ENCODE measurements at places on chromosomes 3 and 15.

DNA sequence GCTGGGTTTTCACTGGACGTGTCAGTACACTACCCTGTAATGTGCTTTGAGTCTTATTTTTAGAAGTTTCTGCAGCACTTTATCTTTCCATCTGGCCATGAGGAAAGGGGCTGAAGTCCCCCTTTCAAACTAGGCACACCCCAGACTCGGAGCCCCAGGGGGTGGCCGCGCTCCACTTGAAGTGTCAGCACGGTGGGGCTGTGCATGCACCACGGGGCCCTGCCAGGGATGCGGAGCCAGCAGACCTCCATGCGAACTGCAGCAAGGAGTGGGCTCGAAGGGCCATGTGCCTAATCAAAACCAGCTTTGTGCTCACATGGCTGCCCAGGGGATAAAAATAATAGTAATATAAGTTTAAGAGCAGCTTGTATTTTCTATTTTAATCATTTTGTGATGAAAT lies 100.9 kb upstream of the HACD2 start:
- no peak for DNase-seq

DNA sequence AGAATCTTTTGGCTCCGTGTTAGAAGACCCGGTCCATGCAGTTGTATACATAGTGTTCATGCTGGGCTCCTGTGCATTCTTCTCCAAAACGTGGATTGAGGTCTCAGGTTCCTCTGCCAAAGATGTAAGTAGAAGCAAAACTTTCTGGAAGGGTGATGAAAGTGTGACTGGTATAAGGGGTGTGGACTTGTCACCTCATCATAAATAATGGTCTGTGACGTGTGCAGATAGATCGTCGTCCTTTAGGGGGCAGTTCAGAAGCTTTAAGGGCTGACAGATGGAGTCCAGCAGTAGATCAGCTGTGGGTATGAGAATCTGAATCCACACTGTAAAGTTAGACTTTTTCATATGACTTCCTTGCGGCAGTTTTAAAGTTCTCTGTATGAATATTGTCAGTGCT lies 15.3 kb downstream of the SEC61A1 start:
- DNase-seq, result no peak

DNA sequence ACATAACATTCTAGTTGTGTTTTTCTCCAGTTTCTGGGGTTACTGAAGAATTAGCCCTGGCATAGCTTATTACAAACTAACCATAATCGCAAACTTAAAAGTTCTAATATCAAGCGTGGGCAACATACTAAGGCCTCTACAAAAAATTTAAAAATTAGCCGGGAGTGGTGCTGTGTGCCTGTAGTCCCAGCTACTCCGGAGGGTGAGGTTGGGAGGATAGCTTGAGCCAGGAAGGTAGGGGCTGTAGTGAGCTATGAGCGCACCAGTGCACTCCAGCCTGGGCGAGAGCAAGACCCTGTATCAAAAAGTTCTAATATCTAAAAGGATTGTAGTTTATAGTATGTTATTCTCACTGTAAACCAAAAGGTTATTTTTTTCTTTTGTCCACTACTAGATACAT lies 1.1 kb downstream of the OIP5 start:
- DNase-seq, result no peak

GRCh38 chr15:35252351-35252865 lies 167.3 kb upstream of the NANOGP8 start:
- no peak for DNase-seq

GRCh38 chr15:31392761-31393401 lies 66.2 kb downstream of the KLF13 start:
- DNase-seq, result no peak

- peak; percentile 15 for DNase-seq
Observed at GRCh38 chr3:71185733-71186455, 397.6 kb downstream of the FOXP1 start.

DNA sequence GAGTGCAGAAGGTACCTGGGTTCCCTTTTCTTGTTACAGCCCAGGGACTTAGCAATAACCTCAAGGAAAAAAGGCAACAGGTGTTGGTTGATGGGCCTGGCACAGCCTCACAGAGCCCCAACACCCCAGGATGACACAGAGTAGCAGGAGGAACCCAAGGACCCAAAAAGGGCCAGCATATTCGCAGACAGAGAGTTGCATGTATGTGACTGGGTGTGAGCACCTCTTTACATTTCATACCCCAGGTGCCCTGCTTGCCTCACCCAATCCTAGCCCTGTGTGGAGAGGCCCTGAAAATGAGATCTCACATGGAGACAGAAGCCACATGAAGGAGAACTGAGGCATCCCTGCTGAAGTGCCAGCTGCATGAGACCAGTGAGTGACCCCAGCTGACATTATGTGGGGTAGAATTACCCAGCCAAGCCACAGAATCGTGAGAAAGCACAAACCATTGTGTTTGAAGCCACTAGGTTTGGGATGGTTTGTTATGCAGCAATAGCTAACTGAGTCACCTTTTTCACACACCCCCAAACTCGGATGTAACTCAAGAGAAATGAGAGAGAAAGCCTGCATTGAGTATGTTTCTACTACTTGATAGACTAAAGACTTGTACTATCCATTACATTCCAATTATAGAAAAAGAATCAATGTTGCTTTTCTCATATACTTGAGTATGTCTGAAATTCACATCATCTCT lies 26.2 kb upstream of the HHATL start:
- DNase-seq, result no peak

DNA sequence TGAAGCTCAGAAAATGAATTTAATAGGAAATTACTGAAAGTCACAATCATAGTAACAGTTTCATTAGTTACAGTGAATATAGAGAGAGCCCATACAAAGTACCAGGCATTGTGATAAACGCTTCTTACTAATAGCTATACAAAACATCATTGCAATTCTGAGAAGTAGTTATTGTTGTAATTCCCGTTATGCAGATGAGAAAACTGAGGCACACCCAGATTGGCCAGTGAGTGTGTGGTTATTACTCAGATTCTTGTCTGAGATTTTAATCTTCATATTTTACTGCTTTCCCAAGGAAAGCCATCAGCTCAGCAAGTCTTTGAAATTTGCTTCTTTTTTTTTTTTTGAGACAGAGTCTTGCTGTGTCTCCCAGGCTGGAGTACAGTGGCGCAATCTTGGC lies 14.3 kb downstream of the FLNB start:
- DNase-seq, result no peak

DNA sequence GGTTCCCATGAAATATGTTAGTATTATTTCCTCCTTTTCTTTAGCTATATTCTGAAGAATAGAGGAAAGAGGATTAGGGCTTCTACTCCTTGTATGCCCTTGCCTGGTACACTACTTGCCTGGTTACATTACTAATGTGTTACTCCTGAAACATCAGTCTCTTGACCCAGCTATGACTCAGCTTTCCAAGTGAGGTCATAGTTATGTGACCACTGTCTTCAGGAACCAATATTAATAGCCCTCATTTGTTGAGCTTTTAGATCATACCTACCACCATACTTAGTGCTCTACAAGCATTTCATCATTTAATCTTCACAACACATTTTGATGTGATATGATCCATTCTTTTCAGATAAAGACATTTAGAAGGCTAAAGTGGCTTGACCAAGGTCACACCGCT lies 60.3 kb downstream of the CMSS1 start:
- DNase-seq, result no peak

DNA sequence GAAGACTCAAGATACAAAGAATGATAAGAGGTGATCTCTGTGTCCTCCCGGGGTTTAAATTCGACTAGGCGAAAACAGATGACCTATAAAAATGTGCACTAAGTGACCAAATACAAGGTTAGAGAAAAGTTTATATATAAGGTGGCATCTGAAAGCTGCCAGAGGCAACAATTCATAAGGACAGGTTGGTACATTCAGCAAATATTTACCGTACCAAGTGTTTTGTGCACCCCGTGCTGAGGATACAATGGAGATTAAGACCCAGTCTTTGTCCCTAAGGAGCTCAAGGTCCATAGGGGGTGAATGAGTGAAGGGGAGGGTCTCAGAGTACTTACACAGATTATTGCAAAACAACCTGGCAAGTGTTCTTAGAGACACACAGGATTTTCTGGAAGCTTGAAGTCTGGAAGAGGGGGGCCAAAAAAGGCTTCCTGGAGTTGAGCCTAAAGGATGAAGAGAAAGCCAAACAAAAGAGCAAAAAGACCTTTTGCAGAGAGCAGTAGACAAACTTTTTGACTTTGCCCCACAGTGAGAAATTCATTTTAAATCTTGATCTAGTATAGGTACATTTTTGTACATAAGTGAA lies 71.4 kb upstream of the LRIG1 start:
- no peak for DNase-seq

DNA sequence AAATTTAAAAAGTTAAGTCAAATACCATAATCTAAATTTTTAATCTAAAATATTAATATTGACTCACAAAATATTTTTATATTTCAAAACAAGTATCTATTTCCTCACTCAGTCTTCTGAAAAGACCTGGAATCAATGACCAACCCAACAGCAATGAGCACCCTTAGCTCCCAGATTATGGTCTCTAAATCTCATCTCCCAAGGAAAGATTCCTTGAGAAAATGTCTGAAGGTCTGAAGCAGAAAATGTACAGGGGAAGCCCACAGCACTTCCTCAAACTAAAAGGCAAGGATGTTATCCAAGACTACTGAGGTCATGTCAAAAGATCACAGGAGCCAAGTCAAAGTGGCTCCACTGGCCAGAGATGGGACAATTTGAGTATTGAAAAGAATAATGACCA lies 51.0 kb upstream of the SLCO2A1 start:
- DNase-seq, result no peak

- DNase-seq, result no peak
Observed at GRCh38 chr3:125156456-125156855, 56.1 kb downstream of the SLC12A8 start.

DNA sequence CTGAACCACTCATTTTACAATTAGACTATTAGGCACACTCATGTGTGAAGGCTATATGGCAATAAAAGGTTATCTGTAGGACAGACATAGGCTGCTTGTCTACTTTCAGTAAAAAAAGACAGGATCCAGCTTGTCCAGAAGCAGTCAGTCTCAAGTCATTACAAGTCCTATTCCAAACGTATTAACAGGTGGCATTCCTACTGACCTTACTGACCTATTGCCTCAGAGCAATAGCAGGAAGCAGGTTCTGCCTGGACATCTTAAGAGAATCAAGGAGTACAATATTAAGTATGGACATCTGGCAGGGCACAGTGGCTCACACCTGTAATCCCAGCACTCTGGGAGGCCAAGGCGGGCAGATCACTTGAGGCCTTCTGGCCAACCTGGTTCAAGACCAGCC lies 7.0 kb downstream of the CMTM6 start:
- no peak for DNase-seq

DNA sequence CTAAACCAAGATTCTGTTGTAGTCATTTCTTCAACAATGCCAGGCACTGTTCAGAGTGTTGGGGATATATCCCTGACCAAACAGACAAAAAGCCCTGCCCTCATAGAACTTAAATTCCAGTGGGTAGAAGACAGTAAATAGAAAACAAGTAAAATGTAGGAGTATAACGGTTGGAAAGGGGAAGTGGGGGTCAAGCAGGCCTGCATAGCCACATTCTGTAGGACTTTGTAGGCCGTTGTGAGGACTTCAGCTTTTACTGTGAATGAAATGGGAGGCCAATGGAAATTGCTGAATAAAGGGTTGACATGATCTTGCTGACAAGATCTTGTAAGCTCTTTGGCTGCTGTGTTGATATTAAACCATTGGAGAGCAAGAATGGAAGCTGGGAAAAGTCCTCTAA lies 1.8 kb downstream of the MRPS11 start:
- no peak for DNase-seq

DNA sequence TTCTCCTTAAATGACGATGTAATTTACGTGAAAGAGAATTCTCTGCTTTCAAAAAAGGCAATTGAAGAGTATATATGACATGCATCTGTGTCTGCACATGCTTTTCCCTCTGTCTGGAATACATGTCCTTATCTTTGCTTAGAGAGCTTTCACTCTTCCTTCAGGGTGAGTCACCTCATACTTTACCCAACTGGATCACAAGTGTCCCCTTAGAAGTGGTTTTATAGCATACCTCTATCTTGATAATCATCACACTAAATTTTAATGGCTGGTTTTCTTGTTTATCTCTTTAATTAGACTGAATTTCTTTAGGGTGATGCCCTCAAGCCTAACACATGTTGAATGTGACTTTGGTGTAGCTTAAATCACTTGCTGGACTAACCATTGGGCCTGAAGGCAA lies 178.9 kb downstream of the SV2B start:
- no peak for DNase-seq

GRCh38 chr15:101062471-101063171 lies 143.5 kb downstream of the LRRK1 start:
- DNase-seq, result no peak

GRCh38 chr3:40920041-40920440 lies 279.3 kb upstream of the CTNNB1 start:
- no peak for DNase-seq

GRCh38 chr3:33525232-33525631 lies 85.0 kb upstream of the UBP1 start:
- DNase-seq, result no peak

DNA sequence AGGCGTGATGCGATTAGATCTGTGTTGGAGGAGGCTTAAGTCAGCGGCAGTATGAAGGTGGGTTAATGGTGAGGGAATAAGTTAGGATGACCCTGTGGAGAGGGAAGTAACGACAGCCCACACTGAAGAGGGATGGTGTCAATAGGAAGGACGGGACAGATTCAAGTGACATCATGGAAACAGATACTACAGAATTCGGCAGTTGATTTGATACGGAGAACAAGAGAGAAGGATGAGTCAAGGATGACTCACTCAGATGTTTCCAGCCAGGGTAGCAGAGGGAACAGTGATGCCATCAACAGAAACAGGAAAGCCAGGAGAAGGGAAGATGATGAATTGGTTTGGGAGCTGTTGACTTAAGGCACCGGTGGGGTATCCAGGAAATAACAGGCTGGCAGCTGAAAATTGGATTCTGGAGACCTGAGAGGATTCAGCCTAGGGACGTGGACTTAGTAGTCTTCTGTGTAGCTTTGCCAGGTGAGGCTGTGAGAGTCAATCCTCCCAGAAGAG lies 38.0 kb downstream of the SHC4 start:
- no peak for DNase-seq

DNA sequence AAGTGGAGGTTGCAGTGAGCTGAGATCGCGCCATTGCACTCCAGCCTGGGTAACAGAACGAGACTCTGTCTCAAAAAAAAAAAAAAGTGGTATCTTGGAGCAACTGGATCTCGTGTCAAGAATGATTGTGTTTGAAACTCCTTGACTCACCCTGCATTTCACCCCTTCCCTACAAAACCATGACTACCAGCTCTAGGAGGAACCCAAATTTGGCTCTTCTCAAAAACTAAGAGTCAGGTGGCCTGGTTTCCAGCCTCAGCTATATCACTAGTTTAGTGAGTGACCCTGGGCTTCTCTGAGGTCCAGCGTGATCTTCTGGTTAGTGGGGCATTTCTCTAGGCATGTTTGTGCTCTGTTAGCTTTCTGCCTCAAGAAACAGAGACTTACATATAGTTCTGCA lies 222.1 kb downstream of the FAM43A start:
- no peak for DNase-seq

- DNase-seq, result no peak
Observed at GRCh38 chr15:60116456-60117089, 112.5 kb downstream of the FOXB1 start.

GRCh38 chr3:19190602-19191001 lies 42.3 kb downstream of the KCNH8 start:
- no peak for DNase-seq

- no peak for DNase-seq
Observed at GRCh38 chr3:50930371-50931208, 255.9 kb downstream of the DOCK3 start.

GRCh38 chr3:186124592-186124991 lies 15.7 kb upstream of the ETV5 start:
- DNase-seq, result no peak

Measured in activated gamma-delta T cell treated with anti-CD3 and anti-CD28 coated beads, Interleukin-2, amount 50 U/mL, for 16 hours (primary cell).